GM19239 (cell line): ENCODE measurements at places on chromosomes 2 and 18.

DNA sequence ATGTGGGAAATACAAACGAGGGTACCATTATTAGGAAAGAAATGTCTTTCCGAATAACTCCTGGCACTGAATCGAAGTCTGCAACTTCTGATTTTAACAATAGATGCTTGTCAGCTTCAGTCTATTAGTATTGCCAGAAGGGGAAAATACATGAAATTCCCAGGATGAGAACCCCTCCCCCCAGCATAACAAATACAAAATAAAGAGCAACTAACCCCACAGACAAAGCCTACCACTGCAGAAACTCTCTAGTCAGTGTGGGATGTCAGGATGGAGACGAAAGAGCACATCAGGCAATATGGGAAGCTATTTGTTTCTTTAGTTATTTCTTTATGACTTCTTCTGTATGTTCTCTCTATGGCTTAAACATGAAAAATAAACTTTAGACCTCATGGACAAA, 365.0 kb upstream of the CDH2 start:
- no peak for DNase-seq

DNA sequence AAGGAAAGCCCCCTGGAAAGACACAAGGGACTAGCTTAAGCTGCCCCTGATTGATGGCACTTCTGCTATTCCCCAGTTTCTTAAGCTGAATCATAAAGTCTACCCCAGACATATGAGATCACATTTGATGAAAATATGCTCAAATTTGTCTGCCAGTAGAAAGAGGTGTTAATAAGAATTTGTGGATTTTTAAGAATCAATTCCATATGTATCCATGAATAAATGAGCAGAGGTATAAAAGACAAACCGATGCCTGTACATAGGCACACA, 119.9 kb downstream of the CCBE1 start:
- DNase-seq, result no peak

DNA sequence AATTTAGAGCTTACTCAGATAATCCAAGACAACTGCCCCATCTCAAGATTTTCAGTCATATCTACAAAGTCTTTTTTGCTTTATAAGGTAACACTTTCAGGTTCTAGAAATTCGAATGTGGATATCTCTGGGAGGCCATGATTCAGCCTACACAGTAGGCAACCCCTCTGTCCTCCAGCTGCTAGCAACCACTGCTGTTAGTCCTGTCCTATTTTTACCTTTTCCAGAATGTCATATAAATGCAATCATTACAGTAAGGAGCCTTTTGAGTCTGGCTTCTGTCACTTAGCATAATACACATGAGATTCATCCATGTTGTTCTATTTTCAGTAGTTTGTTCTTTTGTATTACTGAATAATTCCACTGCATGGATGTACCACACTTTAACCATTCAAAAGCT, 28.5 kb upstream of the MARCHF7 start:
- DNase-seq, result no peak

DNA sequence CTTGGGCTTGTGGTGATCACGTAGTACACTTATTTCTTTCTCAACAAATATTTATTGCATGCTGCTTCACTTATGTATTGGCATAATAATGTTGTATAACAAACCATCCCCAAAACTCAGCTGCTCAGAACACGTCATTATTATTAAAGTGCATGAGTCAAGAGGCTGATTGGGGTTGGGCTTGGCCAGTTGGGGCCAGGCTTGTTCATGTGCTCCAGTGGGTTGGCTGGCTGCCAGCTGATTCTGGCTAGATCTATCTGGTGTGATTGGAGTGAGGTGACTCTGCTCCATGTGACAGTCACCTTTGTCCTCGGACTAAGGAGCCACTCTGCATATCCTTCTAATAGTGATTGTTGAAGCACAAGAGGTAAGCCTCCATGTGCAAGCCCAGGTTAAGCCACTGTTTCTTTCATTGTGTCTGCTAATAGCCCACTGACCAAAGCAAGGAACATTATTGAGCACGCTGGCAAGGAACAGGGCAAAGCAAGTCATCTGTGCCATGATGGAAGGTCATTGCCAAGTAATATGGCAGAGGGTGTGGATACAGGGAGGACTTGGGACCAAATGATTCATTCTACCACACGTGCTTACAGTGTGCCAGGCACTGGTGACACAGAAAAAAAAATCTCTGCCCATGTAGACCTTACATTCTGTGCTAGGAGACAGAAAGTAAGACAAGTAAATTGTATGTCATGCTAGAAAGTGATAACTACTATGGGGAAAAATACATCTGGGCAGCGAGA, 63.3 kb upstream of the TMEM182 start:
- no peak for DNase-seq

DNA sequence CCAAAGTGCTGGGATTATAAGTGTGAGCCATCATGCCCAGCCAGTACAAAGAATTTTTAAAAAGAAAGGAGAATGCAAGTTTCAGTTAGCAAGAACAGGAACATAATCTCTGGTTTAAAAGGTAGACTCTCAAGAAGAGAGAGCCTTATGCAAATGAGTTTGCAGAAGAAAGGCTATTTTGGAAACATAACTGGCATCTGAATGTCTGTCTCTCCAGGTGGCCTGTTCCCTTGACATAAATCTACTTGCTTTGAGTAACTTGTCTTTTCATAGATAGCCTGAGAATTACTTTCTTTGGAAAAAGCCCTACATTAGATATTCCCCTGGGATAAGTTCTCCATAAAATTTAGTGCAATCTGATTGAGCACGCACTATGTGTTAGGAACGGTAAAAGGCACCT, 109.6 kb downstream of the ICOS start:
- peak; percentile 32 for DNase-seq

GRCh38 chr2:122329278-122329677, 573.8 kb downstream of the TSN start:
- no peak for DNase-seq

DNA sequence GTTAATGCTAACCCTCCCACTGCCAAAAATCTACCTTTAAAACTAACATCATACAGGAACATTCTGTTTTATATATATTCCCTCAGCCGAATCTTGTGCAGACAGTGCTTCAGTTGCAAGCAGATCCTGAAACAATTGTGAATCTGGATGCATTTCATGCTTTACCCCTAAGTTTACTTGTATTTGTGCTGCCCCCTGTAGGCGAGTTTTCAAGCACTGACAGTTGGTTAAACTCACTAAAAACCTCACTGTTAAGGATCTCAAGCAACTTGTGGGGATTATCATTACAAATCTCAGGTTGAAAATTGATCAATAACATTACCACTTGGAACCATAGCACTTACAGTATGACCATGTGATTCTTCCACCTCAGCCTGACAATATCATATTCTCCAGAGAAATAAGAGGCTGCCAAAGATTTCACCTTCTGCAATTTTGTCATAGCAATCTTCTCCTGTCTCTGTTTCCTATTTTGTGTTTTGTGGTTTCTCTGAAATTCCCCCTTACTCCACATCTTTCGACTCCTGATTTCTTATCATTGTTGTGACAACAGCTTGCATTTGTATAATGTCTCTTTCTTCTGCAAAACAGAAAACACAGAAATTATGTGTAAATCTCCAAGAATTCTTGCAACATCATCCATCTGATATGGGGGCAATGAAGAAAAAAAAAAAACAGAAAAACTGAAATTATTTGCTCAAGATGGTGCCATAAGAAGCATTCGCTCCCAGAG, 354.6 kb upstream of the SETBP1 start:
- DNase-seq, result no peak

- no peak for DNase-seq
Observed at GRCh38 chr18:48778344-48779011, 172.3 kb downstream of the SMAD7 start.

DNA sequence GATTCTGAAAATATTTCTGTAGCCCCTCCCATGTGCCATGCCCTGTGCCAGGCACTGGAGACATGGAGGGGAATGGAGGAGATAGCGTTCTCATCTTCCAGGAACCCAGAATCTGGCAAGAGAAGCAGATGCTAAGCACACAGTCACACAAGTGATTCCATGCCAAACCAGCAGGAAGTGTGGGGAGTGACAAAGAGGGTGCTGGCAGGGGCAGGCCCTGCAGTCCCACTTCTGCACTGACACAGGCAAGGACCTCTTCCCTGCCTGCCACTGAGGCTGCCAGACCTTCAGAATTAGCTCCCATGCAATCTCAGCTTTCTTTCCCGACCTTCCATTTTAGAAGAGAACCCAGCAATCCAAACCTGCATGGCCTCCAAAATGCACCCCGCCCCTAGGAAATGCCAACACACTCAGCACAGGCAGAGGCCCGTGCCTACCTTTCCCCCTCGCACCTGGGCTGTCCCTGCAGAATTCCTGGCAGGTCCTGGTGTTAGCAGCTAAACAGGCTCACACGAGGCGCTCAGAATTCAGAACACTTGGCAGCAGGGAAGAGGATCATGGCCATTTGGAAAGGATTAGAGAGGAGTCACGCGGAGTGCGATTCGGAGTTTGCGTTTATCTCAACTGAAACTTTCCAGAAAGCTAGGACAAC, 155.3 kb downstream of the MSH2 start:
- DNase-seq, result no peak

DNA sequence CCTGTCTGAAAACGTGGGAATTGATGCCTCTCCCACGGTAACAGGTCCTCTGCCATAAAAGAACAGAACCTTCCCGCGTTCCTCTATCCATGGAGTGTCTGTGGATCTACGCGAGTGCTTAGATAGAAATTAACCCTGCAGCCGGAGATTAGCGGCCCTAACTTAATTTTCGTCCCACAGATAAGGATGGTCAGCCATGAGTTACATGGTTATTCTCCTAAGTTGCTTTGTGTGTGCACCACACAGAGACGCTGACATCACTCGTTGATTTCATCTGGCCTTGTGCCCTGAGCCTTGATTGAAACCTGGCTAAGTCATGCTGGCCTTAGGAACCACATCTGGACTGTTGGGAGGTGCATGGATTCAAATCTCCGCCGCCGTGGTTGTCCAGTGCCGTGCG, 132.1 kb downstream of the GBX2 start:
- DNase-seq, result no peak

DNA sequence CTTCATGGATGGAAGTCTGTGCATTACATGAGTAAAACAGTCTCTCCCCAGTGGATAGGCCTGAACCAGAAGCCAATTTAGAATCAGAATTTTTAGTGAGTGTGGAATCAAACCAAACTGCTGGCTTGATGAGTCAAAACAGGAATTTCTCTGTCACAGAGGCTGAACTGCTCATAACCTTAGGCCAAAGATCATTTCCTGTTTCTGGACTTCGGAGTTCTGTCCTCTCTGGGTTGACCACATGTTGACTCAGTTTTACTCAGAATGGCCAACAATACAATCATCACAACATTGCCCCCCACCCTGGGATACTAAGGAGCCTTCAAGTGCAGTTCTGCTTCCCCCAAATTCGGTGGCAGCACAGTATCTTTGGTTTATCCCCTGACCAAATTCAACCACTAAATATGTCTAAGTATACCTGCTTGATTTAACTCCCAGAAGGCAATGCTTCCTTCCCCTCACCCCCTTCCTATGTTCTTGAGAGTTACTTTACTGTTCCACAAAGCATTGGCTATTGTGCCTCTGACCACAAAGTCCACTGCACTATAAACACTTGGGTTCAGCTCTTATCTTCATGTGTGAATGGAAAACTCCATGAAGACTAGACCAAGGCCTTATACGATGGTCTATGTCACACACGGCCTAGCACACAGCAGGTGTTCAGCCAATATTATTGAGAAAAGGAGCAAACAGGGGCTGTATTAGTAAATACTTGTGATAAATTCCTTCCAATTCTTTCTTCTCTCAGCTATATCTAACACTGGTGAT, 67.8 kb downstream of the NXPH2 start:
- DNase-seq, result peak; percentile 32

GRCh38 chr18:32974421-32975162, 201.8 kb upstream of the KLHL14 start:
- no peak for DNase-seq

DNA sequence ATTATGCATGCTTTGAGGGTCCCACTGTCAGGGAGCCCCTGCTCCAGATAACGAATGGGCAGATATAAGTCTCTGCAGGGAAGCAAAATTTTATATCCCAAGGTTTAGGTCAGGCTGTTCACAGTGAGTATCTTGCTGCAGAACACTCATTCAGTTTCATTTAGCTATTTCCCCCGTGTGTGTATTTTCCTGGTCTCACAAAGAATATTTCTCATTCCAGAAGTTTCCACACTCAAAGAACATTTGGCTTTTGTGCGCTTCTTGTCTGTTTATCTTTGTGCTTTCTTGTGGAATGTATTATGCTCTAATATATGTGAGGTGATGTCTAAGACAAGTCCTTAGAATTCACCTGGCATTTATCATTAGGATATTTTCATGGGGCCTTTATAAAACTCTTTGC, 140.4 kb upstream of the MMADHC start:
- no peak for DNase-seq

DNA sequence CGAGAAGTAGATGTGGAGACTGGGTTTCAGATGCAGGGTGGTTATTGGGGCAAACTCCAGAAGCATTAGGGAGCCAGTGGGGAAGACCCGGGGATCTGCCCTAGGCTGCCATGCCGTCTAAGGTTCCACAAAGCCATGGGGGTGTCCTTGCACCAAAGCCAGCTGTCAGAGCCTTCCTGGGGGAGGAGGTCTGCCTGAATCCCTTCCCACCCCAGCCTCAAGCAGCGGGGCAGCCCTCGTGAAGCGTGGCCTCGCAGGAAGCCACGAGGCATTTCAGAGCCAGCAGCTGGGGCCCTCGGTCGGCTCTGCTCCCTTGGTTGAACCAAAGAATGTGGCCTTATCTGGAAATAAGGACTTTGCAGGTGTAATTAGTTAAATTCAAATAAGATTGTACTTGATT, 51.2 kb upstream of the UBE2F start:
- no peak for DNase-seq

GRCh38 chr2:52844701-52845423, 922.7 kb upstream of the CHAC2 start:
- DNase-seq, result no peak

DNA sequence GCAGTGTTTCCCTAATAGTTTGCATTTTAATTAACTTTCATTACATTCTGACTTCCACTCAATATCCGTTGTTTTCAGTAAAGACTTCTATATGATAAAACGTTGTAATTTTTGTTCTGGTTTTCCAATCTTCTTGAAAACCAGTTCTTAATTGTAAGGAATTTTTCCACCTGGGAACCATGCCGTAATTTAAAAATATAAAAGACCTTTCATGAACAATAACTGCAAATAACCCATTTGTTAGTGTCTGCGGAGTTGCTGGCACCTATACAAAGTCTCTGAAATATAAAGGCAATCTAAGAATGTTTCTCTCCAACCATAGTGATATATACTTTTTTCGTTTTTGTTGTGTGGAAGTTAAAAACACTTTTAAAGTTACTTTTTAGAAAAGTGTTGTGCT, 7.7 kb upstream of the SATB2 start:
- no peak for DNase-seq

DNA sequence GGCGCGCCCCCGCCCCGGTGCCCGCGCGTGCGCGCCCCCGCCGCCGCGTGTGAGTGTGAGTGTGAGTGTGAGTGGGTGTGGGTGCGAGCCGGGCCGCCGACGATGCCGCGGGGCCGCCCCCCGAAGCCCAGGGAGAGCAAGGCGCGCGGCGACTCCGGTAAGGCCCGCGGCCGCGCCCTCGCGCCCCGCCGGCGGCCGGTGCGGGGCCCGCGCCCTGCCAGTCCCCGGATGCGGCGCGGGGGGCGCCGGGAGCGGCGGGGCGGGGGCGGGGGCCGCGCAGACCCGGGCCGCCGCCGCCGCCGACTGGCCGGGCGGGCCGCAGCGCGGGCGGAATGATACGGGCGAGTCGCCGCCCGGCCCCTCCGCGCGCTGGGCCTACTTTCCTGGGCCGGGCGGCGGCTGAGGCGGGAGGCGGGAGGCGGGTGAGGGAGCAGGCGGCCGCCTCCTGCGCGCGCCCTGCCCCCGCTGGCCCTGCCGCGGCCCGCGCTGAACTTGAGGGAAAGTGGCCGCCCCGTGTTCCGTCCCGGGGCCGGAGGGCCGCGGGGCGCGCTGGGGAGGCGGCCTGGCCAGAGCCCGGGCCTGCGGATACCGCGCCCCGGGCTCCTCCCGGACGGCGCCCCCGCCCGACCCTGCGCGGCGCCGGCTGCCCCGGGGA, at the start of gene ZNF236:
TSS of gene ZNF236 (plus strand) at position 52 of the 655 bp plus-strand sequence. CDS start at position 103, 51 bp downstream.
- peak; percentile 75 for DNase-seq
